M059J (cell line): ENCODE measurements at places on chromosomes 2 and 18. TPM values are rescaled to one million over a fixed set of nuclear protein-coding genes. Genes with fewer than 3 reads are reported as not detected.

Gene SERPINB7
- 15.7 and 20.8 TPM in 2 replicates for total RNA-seq

Gene CNNM3
- total RNA-seq = 5.9 and 6.1 TPM in 2 replicates

Gene THUMPD2
- total RNA-seq = 5.3 and 8.9 TPM in 2 replicates

Gene EPB41L3
- 2.7 and 4.1 TPM in 2 replicates for total RNA-seq

Gene CHRNA1
- total RNA-seq = 0.17 TPM in 1 of 2 replicates, not detected in the other

Gene CLEC4F
- not detected in 2 replicates for total RNA-seq

Gene ANKRD62
- total RNA-seq = not detected in 2 replicates

Gene TEX44
- total RNA-seq = not detected in 2 replicates

Gene LRP2
- not detected in 2 replicates for total RNA-seq

Gene RRM2
- total RNA-seq = 110 and 170 TPM in 2 replicates

Gene GALNT13
- 0.05 TPM in 1 of 2 replicates, not detected in the other for total RNA-seq

Gene CCDC68
- 0.05 and 0.30 TPM in 2 replicates for total RNA-seq

Gene CNTNAP5
- 0.05 TPM in 1 of 2 replicates, not detected in the other for total RNA-seq

Gene FAM168B
- total RNA-seq = 82.7 and 92.4 TPM in 2 replicates

Gene HS6ST1
- 11.9 and 17.6 TPM in 2 replicates for total RNA-seq

Gene ASTL
- 0.17 TPM in 1 of 2 replicates, not detected in the other for total RNA-seq

Gene CRACDL
- total RNA-seq = not detected in 2 replicates

Gene MGAT4A
- total RNA-seq = not detected in 2 replicates

Gene ATOH8
- total RNA-seq = 21.4 and 43.0 TPM in 2 replicates

Gene ALS2
- 23.5 and 28.2 TPM in 2 replicates for total RNA-seq

Gene MC5R
- total RNA-seq = not detected in 2 replicates

Gene C18orf54
- total RNA-seq = 6.8 and 8.5 TPM in 2 replicates
